ENCODE measurements at places on chromosomes 7 and 10. TPM values are rescaled to one million over a fixed set of nuclear protein-coding genes. Genes with fewer than 3 reads are reported as not detected.
A peak's percentile ranks its signal among the peaks of the same experiment; 100 is the strongest.

Gene HEPACAM2
- not detected for total RNA-seq

DNA sequence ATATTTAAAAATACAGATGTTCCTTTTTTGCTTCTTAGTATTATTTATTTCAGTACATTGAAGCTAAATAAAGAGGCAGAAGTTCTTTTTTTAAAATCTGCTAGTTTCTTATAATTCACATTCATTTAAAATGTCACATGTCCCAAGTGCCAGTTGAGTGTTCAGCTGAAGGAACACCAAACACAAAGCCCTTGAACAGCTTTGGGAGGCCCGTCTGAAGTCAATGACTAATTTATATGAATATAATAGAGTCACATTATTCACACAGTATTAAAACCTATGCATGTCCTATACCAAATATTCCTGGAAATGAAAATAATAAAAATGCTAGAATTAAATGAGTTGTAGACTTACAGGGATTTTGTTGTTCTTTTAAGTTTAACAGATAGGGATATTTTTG is 70.3 kb downstream of the GNAI1 start:
- no peak for DNase-seq

Gene NEUROG3
- not detected for total RNA-seq

Gene OPN4
- total RNA-seq = not detected

- no peak for DNase-seq
Measured at GRCh38 chr10:79221110-79222051, 125.9 kb upstream of the PPIF start.

GRCh38 chr7:100169147-100169850 is 882 bp upstream of the GAL3ST4 start:
- DNase-seq = no peak

DNA sequence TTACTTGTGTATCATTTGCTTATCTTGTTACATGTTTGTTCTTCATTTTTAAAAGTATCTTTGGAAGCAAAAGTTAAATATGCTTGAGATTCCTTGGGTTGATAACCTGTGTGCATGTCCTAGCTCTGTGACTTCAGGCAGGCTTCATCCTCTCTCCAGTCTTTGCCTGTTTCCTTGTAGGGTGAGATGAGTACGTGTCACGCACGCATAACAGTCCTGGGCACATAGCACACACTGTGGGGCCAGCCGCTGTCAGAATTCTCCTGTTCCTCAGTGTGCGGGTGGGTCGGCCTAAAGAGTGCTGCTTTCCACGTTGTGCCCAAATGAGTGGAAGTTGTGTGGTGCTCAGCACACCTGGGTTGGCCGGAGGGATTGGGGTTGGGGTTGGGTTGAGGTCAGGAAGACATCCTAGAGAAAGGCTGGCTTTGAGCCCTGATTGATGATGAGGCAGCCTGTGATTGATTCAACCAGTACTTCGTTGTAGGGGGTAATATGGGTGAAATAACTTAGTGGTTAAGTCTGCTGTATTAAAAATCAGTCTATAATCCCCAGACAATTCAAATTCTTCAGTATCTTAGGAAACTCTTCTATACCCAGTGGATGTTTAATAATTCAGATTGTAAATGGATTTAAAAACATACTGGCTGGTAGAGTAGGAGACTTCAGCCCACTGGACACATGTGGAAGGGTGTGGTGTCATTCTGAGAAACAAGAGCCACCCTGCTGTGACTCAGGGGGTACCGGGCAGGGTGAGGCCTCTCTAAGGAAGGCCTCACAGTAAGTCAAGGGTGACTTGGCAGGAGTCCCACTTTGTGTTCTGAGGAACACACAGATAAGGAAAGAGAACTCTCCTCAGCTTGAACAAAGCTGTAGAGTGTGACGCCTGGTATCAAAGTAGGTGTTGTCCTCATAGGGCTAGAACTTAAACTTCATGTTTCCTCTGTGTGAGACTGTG is 54.8 kb downstream of the DAGLB start:
- peak; percentile 61 for DNase-seq

DNA sequence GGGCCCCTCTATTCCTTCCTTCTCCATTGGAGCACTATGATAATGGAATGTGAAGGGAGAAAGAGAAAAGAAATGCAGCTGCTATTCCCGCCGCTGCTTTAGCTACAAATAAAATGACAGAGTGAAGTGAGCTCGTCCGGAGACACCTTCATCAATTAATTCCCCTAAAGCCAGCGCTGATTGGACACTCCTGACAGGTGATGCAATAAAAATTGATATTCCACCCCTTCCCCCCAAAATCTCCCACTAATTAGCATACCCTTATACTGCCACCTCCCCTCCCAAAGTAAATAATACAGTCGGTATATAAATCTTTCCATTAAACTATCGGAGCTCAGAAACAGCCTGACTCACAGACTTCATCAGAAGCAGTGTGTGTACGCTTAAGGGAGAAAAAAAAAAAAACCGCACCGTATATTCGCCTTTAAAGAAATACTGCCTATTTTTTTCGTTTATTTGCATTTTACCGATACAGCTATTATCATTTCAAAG is 7.3 kb downstream of the SKIDA1 start:
- DNase-seq = no peak

DNA sequence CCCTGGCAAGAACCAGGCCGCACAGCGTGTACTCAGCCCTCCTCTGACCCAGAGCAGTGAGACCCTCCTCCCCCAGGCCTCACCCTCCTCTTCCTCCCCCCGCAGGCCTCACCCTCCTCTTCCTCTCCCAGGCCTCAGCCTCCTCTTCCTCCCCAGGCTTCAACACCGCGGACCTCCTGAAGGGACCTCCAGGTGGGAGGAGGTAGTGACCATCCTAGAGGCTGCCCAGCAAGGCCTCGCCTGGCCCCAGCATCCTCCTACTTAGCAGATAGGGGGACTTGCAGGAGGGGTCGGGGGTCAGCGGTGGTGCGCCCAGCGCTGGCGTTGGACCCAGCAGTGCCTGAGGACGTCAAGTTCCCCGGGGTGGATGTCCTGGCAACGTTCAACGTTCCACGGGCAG is 270.8 kb downstream of the ELFN1 start:
- DNase-seq = no peak

DNA sequence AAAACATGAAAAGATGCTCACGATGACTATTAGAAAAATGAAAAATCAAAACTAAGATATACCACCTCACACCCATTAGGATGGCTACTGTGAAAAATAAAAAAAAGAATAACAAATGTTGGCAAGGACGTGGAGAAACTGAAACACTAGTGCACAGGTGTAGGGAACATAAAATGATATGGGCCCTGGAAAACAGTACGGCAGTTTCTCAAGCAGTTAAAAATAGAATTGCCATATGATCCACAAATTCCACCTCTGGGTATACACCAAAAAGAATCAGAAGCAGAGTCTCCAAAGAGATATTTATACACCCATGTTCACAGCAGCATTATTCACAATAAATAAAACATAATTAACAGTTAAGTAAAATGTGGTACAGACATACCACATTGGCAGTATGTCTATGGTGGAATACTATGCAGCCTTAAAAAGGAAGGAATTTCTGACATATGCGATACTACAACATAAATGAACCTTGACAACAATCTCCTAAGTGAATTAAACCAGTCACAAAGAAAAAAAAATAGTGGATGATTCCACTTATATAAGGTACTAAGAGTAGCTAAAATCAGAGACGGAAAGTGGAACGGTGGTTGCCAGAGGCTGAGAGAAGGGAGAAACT is 69.7 kb downstream of the KMT2C start:
- no peak for DNase-seq

DNA sequence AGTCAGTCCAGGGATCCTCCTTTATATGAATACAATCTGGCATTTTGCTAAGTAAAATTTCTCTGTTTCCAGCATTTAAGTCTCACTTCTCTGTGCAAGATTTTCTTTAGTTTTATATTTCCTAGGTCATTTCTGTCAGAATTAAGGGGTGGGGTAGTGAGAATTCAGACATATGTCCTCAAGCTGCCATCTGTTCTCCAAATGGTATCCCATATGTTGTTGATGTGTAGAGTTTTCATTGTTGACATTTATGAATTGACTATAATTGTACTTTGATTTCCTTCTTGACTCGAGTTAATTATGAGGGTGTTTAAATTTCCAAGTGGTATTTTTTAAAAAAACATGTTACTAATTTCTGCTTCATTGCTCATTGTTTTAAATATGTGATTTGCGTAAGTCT is 148.8 kb downstream of the NPSR1 start:
- no peak for DNase-seq

- DNase-seq = no peak
Measured at GRCh38 chr10:54854843-54855242, 53.8 kb upstream of the PCDH15 start.

DNA sequence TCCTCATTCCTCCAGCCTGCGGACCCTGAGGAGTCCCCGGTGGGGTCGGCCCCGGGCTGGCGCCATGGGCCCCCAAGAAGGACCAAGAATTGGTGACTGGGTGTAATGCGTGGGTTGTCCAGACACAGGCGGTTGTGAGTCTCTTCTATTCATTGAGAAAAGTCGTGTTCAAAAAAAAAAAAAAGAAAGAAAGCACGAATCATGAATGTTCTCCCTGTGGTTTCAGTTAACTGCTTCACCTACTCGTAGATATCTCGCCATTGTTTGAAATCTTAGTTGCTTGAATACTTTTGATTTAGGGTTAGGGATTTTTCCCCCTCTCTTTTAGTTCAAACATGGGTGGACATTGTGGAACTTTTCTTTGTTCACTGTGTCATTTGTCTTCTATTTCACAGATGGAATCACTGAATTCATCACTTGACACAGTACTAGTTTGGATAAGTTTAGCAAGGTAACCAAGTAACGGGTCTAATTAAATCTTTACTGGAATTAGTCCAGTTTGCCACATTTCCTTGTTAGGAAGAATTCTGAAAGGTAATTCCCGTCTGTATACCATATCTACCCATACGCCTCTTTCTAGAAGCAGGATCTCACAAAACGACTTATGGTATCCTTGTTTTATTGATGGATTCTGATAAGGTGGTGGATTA is 775 bp downstream of the STARD3NL start:
- no peak for DNase-seq

GRCh38 chr7:121480058-121480457 is 84.0 kb upstream of the FAM3C start:
- DNase-seq = no peak

- DNase-seq = no peak
Measured at GRCh38 chr10:128725531-128725930, 599.3 kb upstream of the MKI67 start.

Gene SYT15B
- 0.21 TPM for total RNA-seq

Gene OR2A42
- total RNA-seq = 0.07 TPM

DNA sequence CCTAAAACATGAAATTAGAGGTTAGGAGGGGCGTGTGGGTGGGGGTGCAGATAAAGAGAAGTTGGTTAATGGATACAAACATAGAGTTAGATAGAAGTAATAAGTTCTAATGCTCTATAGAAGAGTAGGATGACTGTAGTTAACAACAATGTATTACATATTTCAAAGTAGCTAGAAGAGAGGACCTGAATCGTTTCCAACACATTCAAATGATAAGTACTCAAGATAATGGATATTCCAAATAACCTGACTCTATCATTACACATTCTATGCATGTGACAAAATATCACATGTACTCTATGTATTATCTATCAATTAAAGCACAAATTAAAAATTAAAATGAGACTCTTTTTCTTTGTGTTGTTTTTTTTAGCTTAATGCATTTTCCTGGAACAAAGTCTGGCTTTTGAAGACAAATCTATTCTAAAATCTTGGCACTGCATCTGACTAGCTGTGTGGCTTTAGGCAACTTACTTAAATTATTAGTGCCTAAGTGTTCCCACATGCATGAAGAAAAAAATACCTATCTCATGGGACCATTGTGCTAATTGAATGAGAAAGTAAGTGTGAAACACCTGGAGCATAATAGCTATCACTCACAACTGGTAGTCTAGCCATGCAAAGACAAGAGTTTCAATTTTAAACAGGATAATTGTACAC is 75.7 kb downstream of the SEMA3C start:
- DNase-seq = no peak

DNA sequence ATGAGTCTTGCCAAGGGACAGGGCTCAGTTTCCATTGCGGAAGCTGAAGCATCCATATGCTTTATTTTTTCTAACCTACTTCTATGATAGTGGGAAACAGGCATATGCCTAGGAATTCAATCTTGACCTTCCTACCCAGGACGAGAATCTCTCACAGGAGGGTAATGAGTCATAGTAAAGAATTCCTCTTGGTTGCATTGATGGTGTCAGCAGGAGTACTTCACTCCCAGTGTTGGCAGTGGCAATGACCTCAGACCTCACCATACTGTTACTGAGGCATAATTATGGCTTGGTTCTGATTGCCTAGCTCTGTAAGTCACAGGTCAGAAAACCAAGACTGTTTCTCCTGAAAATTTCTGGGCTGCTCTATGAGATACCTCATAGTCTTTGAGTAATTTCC is 552.9 kb downstream of the ARL4A start:
- peak; percentile 76 for DNase-seq

Gene PDE1C
- 2.6 TPM for total RNA-seq

Gene MYH16
- 0.89 TPM for total RNA-seq

Gene WEE2
- total RNA-seq = not detected

DNA sequence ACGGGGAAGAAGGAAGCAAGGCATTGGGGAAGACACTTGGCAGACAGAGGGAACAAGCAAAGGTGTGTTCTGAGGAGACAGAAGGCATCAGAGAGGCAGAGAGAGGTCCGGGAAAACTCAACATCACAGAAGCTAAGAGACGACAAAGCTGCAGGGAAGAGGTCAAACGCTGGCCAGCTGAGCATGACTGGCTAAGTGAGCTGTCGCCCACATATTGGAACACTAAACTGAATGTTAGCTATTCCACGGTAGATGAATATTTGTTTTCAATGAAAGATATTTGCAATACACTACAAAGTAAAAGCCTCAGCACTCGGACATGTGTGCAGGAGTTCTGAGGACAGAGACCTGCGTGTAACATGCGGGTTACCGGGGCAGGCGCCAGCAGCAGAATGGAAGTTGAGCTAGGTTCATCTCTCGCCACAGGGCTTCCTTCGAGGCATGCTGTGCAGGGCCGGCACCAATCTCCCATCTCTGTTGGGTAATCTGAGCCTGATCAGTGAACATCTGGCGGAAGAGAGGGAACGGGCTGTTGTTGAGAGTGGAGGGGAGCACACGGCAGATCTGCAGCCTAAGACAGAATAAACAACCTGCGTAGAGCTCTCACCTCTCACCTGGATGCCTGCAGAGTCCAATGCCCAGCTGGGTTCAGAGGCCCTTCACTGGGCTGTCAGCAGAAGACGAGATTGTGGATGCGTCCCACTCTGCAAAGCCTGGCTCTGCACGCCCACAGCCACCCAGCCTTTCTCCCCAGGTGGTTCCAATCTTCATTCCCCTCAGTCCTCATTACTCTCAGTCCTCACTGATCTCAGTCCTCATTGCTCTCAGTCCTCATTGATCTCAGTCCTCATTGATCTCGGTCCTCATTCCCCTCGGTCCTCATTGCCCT is 35.9 kb downstream of the INSIG1 start:
- DNase-seq = no peak

Gene PIK3CG
- 0.50 TPM for total RNA-seq

- DNase-seq = no peak
Measured at GRCh38 chr7:85078181-85078580, 108.7 kb downstream of the SEMA3D start.

Gene FKBP14
- 17.0 TPM for total RNA-seq
